ENCODE measurements at places on chromosomes 12 and 14.

- no peak for DNase-seq
These were observed 8.6 kb downstream of the PGF start for GRCh38 chr14:74946659-74947281.

DNA sequence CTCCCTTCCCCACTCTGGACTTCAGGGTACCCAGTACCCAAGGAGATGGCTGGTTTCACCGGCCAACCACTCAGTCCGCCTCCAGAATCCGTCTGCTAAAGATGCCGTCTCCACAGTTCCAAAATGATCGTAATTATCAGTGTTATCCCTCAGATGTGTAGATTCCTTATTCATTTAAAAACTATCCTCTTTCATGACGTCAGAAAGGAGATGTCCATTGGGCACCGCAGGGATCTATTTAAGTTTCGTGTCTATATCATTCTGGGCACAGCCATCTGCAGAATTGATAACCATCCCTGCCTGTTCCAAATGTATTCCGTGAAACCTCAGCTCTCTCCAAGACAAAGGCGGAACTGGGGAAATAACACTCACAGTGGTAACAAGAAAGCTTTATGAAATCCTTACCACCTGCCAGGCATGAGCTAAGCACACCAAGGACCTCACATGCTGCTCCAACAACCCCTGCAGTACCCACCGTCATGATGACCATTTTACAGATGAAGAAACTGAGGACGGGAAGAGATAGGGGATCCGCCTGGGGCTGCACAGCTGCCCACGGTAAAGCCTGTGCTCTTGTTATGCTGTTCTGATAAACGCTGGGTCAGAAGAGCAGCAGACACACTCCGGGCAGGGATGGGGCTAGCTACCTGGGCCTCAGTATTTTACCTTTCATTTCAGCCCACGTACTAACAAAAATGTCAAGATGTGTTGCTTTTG lies 90.0 kb downstream of the BCL11B start:
- no peak for DNase-seq

DNA sequence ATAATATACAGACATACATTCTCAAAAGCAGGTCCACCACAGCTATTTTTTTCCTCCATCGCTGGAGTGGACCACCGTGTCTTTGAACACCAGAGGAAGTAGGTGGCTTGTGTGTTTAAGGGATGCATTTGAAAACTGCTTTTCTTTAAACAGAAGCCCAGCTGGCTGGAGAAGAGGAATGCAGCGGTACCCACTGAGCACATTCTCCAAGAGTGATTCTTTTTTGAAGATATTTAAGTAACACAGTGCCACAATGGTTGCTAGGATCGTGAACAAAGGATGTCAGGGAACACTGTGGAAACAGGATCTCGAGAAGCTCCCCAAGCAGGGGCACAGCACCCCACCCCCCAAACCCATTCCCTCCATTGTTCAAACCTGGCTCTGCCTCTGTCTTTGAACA lies 286.6 kb upstream of the PWP1 start:
- DNase-seq: peak; percentile 38

- DNase-seq: no peak
These were observed 35.2 kb upstream of the TXNRD1 start for GRCh38 chr12:104180374-104180773.

DNA sequence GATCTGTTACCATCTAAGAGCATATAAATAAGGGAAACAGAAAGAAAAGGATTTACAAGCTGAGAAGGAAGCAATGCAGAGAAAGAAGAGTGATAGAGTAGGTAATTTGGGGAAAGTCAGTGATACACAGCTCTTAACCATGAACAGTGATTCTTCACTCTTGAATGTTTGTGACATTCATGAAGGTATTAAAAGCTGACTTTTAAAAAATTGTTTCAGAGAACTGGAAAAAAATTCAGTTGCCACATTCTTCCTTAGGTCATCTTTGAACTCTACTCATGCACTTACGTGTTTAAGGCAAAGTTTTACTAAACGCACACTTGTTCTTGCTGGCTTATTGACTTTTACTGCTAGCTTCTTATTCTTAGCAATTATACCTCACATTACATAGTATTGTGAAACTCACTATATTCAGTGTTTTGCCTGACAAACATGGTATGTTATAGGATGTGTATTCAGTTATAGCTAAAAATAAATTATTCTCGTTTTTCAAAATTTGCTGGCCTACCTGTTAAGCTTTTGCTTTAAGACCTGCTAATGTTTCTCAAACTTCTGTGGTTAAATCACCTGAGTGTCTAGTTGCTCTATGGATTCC lies 10.9 kb downstream of the HIF1A start:
- DNase-seq: no peak

All from AG10803 (cell line).